ENCODE measurements at places on chromosomes 12 and 14.

DNA sequence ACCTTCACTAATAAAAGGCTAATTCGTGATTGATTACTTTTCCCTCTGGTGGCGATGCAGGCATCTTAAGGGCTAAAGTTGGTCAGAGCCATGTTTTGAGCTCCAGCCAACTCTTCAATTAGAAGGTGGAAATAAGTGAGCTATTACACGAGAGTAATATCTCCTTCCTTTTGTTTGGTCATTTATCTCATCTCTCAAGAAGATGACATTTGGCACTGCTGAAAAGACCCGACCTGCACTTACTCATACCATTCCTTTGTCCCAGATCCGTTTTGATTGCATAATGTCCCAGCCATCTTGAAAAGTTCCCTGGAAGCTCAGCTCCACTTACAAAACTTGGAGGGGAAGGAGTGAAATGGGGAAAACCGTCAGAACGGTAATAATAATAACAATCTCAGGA, 316.2 kb downstream of the VRK1 start:
- no peak for DNase-seq

- DNase-seq: no peak
Measured at GRCh38 chr14:87076146-87076545, 916.8 kb downstream of the GALC start.

GRCh38 chr12:11681207-11681606, 31.7 kb downstream of the ETV6 start:
- DNase-seq: no peak

DNA sequence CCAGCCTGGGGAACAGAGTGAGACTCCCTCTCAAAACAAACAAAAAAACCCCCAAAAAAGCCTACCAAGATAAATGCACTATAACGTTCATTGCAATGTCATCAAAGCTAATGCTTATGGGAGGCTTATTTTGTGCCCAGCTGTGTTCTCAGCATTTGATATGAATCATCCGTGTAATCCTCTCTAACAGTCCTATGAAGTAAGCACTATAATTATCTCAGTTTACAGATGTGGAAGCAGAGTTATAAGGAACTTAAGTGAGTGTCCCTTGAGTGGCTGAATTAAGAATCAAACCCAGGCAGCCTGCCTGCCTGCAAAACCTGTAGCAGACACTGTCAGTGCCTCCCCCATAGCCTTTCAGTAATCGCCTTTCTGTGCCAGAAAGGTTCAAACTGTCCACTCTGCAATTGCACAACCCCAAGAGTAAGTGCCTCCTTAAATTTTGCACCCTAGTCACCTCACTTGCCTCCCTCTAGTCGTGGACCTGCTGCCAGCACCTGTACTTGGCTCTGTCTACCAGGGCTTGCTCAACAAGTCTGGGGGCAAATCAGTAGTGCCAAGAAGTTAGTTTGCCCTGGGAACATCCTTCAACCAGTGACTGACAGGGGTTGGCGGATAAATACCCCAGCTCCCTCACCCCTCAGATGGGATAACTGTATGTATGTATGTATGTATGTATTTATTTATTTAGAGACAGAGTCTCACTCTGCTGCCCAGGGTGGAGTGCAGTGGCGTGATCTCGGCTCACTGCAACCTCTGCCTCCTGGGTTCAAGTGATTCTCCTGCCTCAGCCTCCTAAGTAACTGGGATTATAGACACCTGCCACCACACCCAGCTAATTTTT, 23.8 kb upstream of the PPP1CC start:
- DNase-seq: no peak

GRCh38 chr12:75862692-75863471, 168.7 kb downstream of the PHLDA1 start:
- DNase-seq: no peak

- no peak for DNase-seq
Measured at GRCh38 chr12:46580445-46580844, 207.9 kb upstream of the SLC38A2 start.

DNA sequence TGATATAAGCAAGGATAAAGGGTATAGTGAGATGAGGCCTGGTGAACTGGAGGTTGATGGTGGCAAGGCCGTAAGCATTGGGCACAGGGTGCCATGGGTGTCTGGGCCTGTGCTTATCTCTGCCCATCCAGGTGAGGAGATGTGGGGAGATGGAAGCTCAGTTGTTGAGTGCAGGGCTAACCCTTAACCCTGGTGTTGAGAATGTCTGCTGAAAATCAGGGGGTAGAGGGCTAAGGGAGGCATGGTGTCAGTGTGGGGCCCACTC, 86.1 kb downstream of the SYNE2 start:
- DNase-seq: no peak

- no peak for DNase-seq
Measured at GRCh38 chr12:11917501-11917900, 153.2 kb upstream of the BCL2L14 start.

DNA sequence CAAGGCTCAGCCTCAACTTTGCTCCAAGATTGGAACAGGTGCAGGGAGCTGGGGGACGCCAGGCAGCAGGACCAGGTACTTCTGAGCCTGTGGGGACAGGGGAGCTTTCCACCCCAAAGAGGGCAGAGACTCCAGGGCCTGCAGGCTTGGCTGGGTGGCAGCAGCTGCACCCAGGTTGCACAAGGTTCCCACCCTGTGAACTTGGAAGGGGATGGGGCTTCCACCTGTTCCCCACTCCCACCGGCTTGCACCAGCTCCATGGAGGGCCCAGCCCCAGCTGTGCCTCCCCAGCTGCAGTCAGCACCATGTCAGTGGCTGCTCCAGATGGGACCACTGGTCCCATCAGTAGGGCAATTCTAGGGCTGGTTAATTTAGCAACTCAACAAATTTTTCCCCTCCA, 114.0 kb upstream of the CDKN3 start:
- no peak for DNase-seq

DNA sequence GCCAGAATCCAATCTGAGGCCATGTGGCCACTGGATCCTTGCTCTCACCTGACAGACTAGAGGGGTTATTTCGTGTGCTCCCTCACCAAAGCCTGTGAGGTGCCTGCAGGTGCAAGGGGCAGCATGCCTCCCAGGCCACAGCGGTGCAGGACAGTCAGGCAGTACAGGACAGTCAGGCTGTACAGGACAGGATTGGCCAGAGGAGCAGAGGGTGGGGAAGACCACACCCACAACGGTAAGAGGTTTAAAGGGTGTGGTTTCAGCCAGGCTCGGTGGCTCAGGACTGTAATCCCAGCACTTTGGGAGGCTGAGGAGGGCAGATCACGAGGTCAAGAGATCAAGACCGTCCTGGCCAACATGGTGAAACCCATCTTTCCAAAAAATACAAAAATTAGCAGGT, 3.1 kb upstream of the BRF1 start:
- no peak for DNase-seq

All from NCI-H345 (cell line).